RPMI7951 (cell line): ENCODE measurements at places on chromosomes 2 and 18.

- peak; percentile 65 for DNase-seq
These were observed 48.5 kb downstream of the SMAD7 start for GRCh38 chr18:48902023-48902855.

DNA sequence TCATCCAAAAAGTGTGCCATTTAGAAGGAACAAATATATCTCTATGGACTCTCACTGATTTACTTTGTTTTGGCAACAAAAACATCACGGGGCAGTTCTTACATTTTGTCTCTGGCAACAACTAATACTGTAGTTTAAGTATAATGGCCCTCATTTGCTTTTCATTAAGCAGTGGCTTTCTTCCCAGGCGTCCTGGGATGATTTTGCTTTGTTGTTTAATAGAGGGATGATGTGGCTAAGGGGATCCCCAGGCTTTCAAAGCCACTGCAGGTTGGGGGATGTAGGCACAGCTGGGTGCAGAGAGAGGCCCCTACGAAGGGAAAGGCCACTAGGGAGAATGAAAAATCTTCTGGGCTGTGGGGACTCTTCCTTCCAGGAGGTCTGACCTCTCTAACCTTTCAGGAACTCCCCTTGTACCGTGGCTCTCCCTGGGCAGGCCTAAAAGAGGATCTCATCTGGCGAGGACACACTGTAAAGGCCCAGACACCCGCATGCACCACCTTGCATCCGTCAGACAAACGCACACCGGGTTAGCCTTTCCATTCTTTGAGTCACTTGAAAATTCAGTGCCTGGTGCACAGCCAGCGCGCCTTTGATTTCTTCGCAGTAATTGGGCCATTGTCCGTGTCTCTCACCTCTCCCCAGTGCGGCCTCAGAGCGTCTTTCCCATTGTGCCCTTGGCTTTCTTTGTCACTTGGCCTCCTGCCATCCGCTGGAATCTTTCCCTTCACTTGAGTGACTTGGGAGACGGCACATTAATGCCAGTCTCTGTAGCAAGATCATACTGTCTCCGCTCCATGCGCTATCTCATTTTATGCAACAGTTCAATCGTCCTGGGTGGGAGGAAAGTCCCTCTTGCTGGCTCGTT, 40.3 kb upstream of the AFF3 start:
- no peak for DNase-seq

DNA sequence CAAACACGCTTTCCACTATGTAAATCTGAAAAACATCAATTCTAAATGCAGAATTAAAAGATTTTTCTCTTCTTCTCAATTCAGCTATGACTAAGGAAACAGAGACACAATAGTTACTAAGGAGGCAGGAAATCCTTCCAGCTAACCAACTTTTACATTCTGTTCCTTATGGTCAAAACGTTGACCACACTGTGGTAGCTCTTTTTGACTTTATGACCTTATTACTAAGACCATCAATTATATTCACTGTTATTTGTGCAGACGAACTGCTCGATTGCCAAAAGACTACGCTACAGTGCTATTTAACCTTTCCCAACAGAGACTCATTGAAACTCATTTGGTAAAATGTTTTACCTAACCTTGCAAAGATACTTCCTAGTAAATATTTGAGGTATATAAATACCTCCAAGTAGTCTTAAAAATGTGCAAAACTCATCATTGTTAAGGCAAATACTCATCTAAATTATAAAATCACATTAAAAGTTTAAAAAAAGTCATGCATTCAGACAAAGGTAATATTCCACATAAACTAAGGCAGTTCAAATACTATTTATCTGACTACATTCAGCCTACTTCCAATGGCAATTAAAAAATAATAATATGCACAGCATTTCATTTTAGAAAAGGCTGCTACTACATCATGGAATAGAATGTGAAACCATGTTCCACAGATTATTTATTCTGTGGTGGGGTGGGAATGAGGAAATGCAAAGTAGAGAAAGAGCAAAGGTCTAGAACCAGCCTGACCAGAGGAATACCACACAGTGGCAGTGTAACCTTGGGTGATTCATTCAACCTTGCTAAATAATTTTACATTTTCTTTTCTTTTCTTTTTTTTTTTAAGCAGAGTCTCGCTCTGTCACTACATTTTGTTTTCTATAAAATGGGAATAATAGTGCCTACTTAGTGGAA, 139.9 kb downstream of the THADA start:
- peak; percentile 82 for DNase-seq

GRCh38 chr2:146004462-146004861, 1484.5 kb upstream of the ZEB2 start:
- DNase-seq: peak; percentile 60

DNA sequence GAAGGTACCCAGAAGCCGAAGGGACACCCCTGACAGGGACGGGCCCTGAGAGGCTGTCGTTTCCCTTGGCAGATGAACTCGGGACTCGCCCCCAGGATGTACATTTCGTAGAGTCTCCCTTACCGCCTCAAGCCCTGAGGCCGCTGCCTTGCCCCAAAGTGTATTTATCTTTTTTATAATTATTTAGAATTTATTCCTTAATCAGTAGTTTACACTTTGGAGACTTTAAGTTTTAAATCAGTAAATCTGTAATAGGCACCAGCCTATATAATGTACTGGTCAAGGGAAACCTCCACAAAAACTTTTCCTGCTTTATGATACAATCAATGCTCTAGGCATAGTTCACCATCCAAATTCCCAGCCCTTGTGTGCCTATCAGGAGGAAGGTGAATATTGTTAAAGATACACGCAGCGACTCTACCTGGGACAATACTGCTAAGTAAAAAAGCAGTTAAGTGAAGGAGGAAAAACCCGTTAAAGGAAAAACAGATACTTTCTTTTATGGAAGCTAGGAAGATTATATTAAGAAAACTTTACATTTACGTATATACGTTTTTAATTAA, 848 bp downstream of the VRK2 start:
- peak; percentile 5 for DNase-seq

GRCh38 chr2:192004188-192004963, 157.5 kb upstream of the CAVIN2 start:
- no peak for DNase-seq

- DNase-seq: no peak
These were observed 61.9 kb downstream of the CYB5A start for GRCh38 chr18:74229891-74230290.

GRCh38 chr18:58097121-58097906, 53.3 kb downstream of the NEDD4L start:
- peak; percentile 81 for DNase-seq

- DNase-seq: no peak
These were observed 133.5 kb upstream of the MGAT5 start for GRCh38 chr2:134120406-134120732.

DNA sequence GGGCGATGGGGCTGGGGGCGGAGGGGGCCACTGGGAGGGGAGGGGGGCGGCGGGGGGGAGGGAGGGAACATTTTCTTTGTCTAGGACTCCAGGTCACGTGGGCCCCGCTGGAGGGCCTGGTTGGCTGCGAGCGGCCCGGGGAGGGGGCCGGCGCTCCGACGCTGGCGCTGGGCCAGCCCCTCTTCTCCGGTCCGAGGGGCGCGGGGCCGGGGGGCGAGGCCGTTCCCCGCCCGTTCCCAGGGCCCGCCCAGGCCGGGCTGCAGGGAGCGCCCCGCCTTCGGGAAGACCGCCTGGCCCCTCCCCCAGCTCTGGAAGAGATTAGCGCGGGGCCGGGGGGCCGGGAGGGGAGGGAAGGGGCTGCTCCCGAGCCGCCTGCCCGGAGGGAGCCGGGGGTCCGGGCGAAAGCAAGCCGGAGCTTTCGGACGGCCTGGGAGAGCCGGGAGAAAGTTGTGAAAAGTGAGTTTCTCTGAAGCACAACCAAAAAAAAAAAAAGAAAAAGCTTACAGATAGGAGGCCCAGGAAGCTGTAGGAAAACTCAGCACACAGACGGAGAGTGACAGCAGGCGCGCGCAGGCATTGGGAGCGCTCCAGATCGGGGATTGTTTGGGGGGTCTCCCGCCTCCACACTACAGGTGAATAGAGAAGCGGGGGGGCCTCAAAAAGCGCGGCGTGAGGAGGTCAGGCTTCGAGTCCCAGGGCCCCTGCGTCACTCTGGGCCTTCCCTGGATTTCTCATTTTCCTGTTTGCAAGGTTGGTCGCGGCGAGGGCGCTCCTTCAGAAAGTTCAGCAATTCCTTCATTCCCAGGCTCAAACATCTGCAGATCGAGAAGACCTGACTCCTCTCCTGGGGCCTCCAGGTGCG, 84.1 kb upstream of the POMC start:
- peak; percentile 32 for DNase-seq

DNA sequence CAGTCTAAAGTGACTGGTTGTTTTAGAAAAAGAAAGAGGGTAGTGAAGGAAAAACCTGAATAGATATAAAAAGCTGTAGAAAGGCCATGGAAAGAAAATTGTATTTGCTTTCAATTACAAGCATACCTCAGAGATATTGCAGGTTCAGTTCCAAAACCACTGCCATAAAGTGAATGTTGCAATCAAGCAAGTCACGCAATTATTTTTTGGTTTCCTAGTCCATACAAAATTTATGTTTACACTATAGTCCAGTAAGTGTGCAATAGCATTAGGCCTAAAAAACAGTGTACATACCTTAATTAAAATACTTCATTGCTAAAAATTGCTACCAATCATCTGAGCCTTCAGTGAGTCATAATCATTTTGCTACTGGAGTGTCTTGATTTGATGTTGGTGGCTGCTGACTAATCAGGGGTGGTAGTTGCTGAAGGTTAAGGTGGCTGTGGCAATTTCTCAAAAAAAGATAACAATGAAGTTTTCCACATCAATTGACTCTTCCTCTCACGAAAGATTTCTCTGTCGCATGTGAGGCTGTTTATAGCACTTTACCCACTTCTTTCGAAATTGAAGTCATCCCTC, 2003.8 kb upstream of the PIK3C3 start:
- DNase-seq: no peak
